ENCODE measurements at places on chromosomes 4 and X.

GRCh38 chr4:183875251-183875825 is 29.8 kb upstream of the STOX2 start:
- no peak for DNase-seq

DNA sequence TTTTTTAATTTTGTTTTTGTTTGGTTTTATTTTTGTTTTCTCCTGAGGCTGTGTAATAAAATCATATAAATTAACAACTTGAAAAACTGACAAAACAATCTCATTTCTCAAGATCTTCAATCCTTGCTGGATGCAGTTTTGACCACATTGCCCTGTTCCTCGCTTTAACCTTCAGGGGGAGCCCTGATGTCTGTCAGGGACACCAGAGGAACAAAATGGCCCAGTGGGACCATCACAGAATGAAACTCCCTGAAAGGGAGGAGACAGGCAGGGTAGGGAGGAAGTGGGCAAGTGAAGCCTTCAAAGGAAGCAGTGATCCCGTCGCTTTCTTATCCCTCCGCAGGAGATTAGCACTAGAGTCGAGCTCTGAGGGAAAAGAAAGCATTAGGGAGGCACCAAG is 274.9 kb upstream of the LDB2 start:
- DNase-seq = no peak

- DNase-seq = no peak
Measured at GRCh38 chr4:181877329-181877848, 365.8 kb upstream of the TENM3 start.

- no peak for DNase-seq
Measured at GRCh38 chrX:40474645-40475044, 106.1 kb upstream of the ATP6AP2 start.

- peak; percentile 24 for DNase-seq
Measured at GRCh38 chr4:185656467-185656931, 121.2 kb upstream of the PDLIM3 start.

GRCh38 chr4:47494124-47494430 is 9.0 kb downstream of the ATP10D start:
- DNase-seq = no peak

- no peak for DNase-seq
Measured at GRCh38 chrX:47158131-47158530, 13.1 kb downstream of the RBM10 start.

- DNase-seq = no peak
Measured at GRCh38 chrX:15188039-15188438, 81.8 kb downstream of the ASB9 start.

GRCh38 chr4:182142176-182143085 is 100.8 kb upstream of the TENM3 start:
- DNase-seq = no peak

- DNase-seq = no peak
Measured at GRCh38 chrX:56618323-56618722, 54.9 kb downstream of the UBQLN2 start.

DNA sequence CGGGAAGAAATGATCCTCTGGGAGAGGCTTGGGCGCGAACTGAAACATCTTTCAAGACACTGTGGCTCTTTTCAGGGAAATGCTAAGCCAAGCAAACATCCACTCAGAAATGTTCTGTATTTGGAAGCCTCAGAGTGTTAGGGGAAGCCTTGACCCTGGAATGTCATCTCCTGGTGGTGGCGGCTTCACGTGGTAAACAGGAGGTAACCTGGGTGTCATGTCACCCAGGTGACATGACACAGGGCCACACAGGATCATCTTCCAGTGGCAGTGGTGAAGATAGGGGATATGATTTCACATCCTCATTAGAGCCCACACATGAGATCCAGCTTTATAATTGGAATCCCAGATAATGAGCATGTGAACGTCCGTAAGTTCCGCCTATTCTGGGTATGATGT is 140.0 kb downstream of the TBL1X start:
- DNase-seq = no peak

GRCh38 chr4:55409468-55410171 is 13.9 kb downstream of the TMEM165 start:
- DNase-seq = no peak

DNA sequence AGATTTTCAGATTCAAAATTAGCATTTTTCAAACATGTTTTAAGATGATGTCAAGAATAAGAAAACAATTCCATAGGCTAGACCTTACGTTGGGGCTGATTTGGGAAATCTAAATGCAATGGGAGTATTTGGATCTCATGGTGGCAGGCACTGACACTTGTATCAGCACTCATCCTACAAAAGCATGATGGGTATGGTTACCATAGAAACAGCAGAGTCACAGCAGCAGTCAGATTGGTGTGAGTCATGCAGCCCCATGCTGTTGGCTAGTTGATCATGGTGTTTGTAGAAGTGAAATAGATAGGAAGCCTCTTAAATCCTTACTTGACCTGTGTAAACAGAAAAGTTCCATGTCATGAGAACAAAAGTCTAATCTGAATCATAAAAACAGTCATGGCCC is 1637.3 kb upstream of the PABPC4L start:
- no peak for DNase-seq

- no peak for DNase-seq
Measured at GRCh38 chr4:61251129-61251528, 51.0 kb downstream of the ADGRL3 start.

DNA sequence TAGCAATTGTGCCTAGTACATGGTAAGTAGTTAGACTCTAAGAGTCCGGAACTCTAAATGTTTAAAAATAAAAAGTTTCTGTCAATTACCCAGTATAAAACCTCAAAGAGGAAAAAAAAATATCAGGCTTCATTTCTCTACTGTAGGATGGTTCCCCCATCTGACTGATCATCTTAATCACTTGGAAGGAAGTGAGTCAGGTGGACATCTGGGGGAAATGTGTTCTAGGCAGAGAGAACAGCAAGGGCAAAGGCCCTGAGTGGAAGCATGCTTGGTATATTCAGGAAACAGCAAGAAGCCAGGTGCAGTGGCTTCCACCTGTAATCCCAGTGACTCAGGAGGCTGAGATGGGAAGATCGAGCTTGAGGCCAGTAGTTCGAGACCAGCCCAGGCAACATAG is 2.9 kb upstream of the EIF1AX start:
- no peak for DNase-seq

DNA sequence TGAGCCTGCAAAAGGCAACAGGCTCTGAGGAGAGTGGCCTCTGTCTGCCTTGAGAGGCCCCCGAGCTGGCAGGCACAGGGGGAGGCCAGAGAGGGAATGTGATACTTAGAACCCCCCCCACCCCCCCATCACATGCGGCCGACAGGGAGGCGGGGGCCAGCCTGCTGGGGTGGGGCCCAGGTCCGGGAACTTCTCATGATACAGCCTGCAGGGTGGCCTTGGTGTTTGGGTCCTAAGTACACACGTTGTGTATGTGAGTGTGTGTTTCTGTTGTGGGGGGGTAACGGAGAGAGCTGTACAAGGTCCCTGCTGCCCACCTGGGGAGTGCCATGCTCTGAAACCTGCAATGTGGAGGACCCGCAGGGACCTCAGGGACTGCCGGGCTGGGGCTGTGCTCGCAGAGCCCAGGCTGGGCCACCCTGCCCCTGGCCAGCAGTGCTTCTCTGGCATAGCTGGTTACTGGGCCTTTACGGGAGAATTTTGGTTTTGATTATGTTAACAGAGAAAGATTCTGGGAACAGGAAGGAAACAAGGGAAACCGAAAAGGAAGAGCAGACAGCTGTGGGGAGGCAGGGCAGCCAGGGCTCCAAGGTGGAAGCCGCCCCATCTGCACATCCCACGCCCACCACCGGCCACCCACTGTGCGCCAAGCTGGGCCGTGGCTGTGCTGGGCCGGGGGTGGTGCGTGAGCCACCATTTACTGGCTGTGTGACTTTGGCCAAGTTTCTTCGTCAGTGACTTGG is 19.9 kb downstream of the SH3BP2 start:
- no peak for DNase-seq

DNA sequence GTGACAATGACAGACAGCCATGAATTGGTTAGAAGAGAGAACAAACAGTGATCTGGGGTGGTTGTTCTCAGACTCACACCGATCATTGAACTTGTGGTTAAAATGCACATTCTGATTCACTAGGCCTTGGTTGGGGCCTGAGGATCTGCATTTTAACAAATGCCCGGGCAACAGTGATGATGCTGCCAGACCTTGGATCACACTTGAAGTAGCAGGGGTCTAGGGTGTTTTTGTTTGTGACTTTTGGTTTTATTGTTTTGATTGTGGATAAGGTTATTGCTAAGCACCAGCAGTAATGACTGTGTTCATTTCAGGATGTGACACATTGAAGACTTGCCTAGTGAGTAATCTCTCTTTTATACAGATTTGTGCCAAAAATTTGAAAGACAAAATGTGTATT is 36.5 kb downstream of the TXLNG start:
- no peak for DNase-seq

DNA sequence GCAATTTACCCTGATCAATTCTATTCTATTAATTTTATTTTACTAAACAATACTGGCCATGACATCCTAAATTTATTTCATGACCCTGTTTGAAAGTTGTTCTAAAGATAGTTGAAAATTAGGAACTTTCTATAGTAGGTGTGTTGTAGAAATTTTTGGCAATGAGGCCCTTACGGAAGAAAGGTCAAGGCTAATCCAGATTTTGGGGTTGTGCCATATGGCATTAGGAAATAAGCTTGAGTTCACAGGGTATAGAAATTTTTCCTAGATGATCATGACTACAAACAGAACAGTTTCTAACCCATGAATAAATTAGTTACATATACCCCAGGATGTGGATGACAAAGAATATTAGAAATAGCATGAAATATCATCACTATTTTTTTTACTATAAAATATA is 7.8 kb upstream of the ALB start:
- no peak for DNase-seq

DNA sequence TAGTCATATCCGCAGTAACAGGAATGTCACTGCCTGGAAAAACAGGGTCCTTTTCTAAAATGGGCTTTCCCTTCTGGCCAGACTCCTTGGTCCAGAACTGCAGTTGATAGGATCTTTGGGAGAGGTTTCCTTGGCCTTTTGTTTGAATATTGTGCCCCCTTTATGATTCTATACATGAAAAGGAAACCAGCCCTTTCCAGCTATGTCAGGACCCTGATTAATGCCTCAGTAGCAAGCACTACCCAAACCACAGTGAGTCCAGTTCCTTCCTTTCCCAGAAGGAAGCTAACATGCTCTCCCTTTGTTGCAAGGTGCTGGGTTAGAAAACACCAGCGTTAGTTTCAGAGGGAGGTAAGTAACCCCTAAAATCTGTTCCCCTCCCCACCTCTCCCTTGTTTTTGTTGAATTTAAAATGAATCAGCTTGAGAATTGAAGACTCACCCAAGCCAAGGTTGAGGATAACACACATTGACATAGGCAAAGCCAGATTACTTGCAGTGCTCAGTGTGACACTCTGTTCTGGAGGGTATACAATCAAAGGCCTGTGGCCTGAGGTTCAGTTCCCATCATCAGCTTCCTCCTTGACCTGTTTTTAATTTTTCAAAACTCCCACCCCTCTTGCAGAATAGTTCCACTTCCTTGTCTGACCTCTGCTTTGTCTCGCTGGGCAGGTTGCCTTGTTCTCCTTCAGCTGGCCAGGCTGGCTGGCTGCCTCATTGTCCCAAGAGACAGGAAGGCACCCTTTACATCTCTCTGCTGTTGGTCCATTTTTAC is 87.6 kb upstream of the PLAC1 start:
- no peak for DNase-seq

- no peak for DNase-seq
Measured at GRCh38 chrX:20032201-20032600, 41.3 kb upstream of the BCLAF3 start.

- DNase-seq = no peak
Measured at GRCh38 chrX:110156167-110156754, 153.3 kb downstream of the TMEM164 start.

- no peak for DNase-seq
Measured at GRCh38 chrX:68186552-68187262, 246.6 kb downstream of the OPHN1 start.

- DNase-seq = no peak
Measured at GRCh38 chr4:182828360-182829025, 88.7 kb downstream of the DCTD start.

DNA sequence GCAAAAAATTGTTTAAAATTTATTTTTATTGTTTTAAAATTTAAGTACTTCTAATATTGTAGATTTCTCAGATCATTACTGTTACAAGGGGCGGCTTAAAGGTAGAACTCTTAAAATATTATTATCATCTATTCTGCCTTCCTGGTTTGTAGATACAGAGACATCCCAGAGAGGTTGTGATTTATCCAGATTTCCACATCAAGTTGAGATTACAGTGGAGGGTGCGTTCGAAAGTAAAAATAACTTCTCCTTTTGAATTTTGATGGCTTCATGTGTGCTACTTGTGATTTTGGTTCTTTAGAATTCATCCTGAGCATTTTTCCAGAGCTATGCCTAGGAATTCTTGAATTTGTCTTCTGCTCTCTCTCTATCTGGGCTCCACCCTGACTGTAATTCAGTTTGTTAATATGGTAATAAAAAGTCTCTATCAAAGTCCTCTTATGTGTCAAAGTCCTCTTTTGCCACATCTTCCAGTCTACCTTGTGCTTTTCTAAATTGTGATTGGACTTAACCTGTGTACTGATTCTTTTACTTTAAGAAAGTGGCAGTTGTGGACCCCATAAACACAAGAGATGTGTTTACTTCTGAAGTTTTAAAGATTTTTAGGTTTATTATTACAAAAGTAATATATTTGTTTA is 37.2 kb downstream of the CLCN3 start:
- no peak for DNase-seq

DNA sequence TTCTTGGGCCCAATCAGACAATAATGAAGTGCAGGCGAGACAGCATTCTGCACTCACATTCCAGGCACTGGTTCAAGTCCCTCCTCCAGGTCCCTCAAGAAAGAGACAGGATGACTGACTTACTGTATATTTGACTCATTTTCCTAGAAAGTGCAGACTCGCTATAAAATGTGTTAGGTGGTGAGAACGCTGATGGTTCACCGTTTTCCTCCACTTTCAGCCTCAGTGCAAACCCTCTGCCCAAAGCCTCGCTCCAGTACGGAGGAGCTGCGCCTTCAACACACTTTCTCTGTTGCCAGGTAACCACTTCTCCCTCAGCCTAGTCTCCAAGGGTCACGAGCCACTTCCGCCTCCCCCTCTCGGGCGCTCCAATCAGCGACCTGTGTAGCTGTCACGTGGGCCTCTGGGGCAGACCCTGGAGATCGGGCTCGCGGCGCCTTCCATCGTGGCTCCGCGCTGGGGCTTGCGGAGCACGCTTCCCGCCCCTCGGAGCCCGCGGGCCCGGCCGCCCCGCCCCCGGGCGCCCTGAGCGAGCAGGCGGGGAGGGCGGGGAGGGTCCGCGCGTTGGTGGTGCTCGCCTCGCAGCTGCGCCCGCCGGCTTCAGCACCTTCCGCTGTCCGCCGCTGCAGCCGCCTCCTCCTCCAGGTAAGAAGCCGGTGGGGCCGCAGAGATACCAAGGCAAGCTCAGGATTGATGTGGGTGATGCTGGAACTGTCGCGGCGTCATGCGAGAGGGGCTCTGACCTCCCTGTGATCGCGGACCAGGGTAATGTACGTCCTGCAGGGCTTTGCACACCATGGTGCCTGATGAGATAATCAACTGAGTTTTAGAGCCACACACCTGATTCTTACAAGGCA is at the start of gene WDR17:
Gene WDR17, plus strand, starts transcription at position 407 of the 857 bp plus-strand sequence. CDS start 45,740 bp downstream, outside the sequence.
- DNase-seq = peak; percentile 80

DNA sequence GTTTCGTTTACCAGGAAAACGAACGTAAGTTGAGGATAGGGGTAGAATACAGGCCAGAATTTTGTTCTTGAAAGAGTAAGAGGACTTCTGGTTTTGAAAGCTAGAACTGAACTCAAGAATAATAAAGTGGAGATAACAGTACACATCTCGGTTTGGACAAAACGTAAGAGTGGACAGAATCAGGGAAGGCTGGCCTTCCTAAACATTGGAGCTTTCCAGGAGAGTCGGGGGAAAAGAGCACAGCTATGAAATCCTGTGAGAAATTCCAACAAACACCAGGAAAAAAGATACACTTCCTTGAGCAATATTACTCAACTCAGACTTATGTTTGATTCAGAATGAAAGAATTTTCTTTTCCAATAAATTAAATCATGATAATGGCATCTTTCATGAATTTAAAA is 1.2 kb downstream of the CTSO start:
- DNase-seq = no peak
